ENCODE measurements at places on chromosomes 2 and 18.

DNA sequence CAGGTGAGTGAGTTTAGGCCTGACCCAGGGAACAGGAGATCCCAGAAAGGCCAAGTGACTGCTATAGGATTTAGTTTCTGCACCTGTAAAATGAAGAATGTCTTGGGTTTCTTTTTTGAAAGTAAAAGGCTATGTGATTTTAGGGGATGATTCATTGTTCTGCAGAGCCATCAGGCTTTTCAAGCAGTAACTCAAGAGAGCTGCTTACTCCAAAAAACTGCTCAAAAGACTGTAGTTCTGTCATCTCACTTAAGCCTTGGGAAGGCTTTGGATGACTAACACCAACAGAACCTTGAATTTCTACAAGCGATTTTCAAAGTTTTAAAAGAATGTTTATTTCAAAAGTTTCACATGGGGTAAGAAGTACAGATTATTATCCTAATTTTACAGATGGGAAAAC lies 165.1 kb downstream of the HAUS1 start:
- DNase-seq: no peak

- no peak for DNase-seq
These were observed 182.5 kb downstream of the FSHR start for GRCh38 chr2:48971801-48972200.

DNA sequence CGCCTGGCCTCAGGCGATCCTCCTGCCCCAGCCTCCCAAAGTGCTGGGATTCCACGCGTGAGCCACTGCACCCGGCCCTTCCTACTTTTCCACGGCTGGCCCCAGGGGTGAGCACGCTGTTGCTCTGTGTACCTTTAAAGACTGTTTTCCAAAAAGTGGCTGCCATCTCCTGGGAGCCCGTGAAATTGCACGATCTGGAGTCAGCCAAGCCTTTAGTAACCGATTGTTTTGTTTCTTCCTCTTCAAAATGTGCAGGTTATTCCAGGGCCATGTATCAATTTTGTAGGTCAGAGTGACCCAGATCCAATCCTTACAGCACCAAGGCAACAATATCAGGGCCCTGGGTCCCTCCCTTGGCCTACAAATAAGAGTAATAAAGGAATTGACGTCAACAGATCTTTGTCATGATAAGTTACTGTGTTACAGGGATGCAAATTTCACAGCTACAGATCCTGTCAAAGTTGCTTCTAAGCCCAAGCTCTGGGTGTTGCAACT lies 135.6 kb upstream of the ZNF236 start:
- no peak for DNase-seq

DNA sequence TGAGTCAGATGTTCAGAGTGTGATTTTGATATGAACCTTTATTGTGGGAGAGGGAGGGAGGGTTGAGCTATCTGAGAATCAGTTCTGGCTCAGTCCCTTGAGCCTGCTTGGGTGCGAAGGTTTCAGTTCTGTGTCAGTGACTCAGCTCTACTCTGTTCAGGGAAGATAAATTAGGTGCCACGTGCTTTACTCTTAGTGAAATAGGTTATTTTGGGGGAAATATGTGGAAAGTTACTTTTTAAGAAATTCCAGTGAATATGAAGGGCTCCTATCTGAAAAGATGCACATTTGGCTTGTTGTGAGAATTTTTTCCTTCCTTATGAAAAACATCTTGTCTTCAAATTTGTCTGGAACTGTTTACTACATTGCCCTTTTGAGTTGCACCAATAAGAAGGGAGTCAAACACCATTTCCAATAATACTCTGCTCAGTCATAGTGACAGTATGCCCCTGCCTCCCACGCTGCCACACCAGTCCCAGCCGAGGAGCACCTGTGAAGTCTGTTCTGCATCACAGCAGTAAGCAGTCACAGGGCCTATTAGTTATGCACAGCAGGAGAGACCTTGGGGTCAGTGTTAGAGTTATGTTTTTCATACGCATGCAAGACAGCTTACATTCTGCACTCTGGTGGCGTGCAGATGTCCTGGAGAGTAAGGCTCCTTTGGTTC lies 32.8 kb upstream of the DNAH7 start:
- no peak for DNase-seq

GRCh38 chr18:58993260-58993659 lies 128.6 kb downstream of the ZNF532 start:
- no peak for DNase-seq

- DNase-seq: no peak
These were observed 47.6 kb upstream of the CELF4 start for GRCh38 chr18:37613253-37613565.

GRCh38 chr2:121189011-121189410 lies 96.0 kb downstream of the TFCP2L1 start:
- no peak for DNase-seq

DNA sequence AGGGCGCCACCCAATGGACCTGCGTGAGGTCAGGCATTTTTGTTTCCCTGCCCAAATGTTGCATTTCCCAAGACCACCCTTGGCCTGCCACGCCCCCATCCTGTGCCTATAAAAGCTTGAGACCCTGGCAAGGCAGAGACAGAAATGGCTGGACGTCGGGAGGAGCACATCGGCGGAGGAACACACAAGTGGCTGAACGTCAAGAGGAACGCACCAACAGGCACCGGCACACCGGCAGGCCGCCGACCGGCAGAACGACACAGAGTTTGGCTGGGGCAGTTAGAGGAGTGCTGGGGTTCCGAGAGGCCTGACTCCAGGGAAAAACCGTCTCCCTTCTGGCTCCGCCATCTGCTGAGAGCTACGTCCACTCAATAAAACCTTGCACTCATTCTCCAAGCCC lies 35.9 kb downstream of the DCDC2C start:
- DNase-seq: no peak

DNA sequence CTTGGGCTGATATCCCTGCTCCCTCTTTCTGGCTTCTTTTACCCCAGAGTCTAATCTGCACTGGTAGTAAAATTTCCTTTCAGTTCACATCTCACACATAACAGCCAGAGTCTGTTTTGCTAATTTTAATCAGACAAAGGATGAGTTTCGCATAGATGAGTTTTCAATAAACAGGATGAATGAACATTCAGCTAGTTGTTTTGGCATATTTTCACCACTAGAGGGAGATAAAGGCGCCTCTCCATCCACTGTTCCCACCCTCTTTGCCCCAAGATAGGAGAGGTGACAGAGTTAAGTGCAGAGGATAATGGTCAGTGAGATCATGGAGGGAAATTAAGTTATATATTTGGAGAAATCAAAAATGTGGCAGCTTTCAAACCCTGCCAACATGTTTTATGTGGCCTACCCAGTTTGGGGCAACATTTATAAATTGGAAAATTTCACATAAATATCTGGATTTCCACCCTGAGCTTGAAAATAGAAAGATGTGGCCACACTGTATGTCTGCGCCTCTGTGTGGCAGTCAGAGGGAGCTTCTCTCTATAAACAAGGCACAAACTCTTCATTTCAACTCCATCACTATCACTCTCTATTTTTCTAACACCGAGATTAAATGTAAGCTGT lies 48.5 kb upstream of the DTNA start:
- DNase-seq: no peak

DNA sequence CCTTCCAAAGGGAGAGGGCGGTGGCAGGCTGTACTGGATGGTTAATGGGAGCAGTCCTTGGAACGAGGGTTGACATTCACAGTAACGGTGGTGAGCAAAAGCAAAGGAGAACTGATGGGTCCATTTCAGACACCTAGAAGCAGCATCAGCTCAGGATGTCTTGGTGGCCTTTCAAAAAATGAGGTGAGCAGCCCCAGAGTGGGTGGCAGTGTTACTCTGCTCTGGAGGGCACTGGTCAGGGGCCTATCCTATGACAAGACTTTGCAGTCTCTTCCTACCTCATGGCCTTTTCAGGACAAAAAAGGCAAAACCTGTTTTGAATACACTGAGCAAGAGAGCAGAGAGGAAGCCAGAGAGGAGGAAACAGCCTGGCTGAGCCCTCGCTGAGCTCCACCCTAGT lies 23.5 kb downstream of the CAPN14 start:
- no peak for DNase-seq

DNA sequence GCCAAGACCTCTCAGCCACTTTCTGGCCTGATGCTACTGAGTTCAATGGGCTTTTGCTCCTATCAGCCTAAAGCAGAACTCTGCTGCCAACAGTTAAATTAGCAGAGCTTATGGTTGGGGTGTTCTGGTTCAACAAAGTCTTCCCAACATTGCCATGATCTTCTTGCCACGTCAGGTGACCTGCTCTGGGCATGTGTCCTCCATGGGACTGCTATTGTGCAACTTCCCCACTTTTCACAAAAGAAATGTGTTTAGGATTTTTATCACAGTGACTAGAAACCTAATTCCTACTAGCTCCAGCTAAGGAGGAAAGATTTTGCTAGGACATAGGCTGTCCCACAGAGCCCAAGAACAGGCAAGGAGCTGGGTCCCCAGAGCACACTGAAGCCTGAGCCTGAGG lies 56.4 kb downstream of the ALK start:
- DNase-seq: no peak

DNA sequence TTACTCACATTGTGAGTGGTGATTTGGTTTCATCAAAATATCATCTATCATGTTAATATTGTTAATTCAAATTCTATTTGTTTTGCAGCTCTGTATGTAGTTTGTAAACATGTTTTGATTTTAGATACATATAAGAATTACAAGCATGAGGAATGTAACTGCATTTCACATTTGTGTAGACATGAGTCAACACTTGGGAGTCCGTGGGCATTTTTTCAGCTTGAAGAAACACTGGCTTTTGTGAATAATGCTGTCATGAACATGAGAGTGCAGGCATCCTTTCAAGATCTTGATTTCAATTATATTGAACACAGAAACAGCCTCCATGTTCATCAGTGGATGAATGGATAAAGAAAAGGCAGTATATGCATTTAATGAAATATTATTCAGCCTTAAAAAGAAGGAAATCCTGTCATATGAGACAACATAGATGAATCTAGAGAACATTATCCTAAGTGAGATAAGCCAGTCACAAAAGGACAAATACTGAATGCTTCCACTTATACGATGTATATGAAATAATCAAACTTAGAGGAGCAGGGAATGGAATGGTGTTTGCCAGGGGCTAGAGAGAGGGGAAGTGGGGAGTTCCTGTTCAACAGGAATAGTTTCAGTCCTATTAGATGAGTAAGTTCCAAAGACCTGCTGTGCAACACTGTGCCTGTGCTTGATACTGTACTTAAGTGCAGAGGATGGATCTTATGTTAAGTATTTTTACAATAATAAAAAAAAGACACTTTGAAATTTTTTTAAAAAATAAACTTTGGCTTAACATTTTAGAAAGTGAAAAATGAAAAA lies 194.9 kb downstream of the LRATD1 start:
- DNase-seq: no peak

DNA sequence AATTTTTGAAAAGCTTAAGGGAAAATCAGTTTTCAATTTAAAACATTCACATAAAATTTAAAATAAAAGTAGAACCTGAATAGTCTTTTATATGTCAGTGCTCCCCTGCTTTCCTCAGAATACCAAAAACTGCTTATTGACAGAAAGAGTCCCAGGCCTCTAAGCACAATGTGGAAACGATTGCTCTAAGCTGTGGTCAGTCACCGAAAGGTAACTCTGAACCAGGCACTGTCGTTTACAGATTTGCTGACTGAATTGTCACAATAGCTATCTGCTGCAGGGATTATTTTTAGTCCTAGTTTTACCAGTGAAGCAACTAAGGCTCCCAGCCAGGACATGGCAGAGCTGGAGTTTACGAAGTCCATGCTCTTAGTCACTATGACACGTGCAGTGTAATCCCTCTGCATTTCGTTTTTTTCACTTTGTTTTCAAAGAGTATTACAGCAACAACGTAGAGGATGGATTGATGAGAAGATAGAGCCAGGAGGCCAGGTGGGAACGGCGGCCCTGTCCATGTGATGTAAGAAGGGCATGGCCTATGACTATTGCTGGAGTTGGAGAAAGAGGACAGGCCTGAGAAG lies 28.1 kb upstream of the TMEM247 start:
- no peak for DNase-seq

DNA sequence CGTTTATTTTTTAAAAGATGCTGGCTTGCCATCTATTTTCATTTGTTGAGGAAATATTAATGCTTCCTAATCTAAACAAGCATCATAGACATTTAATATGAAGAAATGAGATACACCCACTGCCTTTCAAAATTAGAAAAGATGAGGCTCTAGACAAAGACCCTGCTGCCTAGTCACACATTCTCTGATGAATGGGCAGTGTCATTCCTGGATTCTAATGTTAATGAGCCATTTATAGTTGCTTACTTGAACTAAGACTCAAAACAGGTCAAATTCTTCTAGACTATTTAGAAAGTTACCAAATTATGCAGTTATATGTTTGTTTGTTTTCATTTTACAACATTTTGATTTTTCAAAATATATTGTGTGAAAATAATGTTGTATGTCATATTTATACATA lies 237.6 kb downstream of the CDH7 start:
- no peak for DNase-seq

DNA sequence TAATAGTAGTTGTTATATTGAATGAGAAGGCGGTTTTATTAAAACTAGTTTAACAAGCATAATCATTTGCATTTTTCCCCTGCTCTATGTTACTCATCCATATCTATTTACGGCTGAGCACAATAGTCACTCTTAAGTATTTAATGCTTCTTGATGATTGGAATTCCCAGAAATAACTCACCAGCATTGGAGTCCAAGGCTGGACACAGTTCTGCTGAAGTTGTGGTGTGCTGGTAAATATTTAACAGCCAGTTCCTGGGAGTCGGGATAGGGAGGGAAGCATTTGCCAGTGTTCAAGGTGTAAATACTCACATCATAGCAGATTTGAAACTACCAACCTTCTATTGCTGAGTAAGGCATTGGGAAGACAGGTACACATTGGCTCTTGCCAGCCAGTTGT lies 315.1 kb downstream of the MTX2 start:
- no peak for DNase-seq

All from stimulated activated CD8-positive, alpha-beta memory T cell treated with anti-CD3 and anti-CD28 coated beads, Interleukin-15, amount 100 ng/mL, for 24 hours (primary cell).